Stimulated activated CD8-positive, alpha-beta memory T cell treated with anti-CD3 and anti-CD28 coated beads, Interleukin-7, amount 100 ng/mL, for 1 hour (primary cell): ENCODE measurements at places on chromosomes 4 and X.

DNA sequence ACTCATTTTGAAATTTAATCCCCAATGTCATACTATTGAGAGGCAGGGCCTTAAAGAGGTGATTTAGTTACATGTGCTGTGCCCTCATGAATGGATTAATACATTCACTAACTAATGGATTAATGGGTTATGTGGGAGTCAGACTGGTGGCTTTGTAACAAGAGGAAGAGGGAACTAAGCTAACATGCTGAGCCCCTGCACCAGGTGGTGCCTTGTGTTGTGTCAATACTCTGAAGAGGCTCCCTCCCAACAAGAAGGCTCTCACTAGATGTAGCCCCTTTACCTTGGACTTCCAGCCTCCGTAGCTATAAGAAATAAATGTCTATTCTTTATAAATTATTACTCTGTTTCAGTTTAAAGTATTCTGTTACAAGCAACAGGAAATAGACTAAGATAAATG, 411.9 kb upstream of the EMCN start:
- DNase-seq = no peak

DNA sequence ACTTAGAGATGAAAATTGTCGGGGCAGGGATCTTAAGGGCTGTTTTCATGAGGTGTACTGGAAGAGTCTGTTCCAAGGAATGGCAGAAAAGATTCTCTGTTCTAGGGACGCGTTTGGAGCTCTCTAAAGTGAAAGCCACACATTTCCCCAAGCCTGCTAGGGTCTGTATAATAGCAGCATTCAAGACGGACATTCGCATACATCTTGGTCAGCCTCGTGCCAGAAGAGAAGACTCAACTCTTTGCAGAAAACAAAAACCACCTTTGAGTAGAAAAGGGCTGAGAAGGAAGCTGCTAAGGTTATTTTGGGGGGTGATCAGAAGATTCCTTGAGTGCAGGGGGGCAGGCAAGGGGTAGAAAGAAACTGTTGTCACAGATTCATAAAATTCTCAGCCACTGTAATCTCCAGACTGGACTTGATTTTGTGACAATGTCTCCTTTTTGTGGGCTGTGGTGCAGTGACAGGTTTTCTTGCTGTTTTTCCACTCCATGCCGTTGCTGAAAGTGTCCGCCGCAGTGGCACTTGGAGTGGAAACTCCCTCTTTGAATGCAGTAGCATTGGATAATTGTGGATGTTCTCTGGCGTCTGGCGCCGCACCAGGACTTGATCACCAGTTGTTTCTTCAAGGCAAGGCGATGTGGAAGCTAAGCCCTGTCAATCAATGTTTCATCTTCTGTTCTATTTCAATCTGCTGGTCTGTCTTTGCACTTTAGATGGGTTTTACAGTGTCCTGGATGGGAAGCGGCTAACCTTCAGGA, 2.9 kb downstream of the GYG2 start:
- no peak for DNase-seq

GRCh38 chr4:114752391-114753165, 154.0 kb downstream of the UGT8 start:
- DNase-seq = no peak

GRCh38 chrX:29478336-29479069, 736.9 kb upstream of the MAGEB2 start:
- DNase-seq = no peak

DNA sequence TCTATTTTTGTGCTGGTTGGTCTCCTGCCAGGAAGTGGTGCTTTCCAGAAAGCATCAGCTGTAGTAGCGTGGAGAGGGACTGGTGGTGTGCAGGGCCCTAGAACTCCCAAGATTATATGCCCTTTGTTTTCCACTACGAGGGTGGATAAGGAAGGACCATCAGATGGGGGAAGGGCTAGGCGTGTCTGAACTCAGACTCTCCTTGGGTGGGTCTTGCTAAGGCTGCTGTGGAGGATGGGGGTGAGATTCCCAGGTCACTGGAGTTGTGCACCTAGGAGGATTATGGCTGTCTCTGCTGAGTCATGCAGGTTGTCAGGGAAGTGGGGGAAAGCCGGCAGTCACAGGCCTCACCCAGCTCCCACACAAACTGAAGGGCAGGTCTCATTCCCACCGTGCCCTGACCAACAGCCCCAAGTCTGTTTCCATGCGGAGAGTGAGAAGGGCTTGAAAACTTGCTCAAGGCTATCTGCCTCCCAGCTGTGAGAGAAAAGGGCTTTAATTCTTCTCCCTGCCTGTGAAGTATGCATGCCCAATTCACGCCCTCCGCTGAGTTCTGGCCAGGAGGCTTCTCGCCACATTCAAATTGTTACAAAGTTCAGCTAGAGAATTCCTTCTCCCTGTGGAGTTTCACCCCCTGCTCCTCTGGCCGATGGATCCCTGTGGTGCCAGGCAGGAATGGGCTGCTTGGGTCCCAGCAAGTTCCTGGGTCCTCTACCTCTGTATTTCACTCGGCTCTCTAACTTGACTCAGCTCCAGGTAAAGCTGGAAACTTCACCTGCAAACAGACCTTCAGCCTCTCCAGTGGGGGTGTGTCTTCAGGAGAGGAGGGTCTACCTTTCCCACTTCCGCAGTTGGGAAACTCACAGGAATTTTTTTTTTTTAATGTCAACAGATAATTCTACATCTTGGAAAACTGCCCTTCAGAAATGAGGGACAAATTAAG, 7.7 kb upstream of the CSTF2 start:
- no peak for DNase-seq

DNA sequence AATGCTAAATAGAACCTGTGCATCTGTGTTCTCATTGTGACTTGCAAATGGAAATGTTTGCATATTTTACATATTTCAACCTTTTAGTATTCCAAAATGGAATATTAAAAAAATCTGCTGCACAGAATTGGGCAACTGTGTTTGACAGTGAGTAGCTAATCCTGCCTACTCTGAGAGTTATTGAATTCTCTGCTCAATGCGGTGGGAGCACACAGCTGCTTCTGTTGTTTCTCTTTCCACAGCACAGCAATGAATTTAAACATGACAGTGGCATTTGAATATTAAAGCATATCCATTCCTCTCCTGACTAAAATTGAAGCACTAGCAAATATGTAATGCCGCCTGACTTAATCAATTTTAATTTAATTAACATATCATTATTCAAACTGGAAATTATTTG, 366.6 kb downstream of the GASK1B start:
- DNase-seq = no peak

GRCh38 chr4:112818594-112818965, 181.6 kb downstream of the LARP7 start:
- no peak for DNase-seq

GRCh38 chr4:128600410-128600809, 209.1 kb upstream of the JADE1 start:
- DNase-seq = no peak

DNA sequence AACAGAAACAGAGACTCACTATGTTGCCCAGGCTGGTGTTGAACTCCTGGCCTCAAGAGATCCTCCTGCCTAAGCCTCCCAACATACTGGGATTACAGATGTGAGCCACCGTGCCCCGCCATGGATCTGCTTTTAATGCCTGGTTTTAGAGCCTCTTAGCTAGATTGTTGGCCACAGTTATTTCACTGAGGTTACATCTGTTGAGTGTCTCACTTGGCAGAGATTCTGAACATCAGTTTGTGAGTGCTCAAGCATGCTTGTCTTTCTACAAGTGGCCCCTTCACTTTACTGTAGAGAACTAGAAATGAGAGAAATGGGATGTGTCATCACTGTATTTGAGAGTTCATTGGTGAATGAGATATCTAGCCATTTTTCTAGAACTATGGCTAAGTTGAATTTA, 218.5 kb downstream of the APBB2 start:
- no peak for DNase-seq

GRCh38 chr4:180852738-180853137, 1390.5 kb upstream of the TENM3 start:
- DNase-seq = no peak

GRCh38 chr4:88659890-88660208, 37.8 kb downstream of the NAP1L5 start:
- no peak for DNase-seq

DNA sequence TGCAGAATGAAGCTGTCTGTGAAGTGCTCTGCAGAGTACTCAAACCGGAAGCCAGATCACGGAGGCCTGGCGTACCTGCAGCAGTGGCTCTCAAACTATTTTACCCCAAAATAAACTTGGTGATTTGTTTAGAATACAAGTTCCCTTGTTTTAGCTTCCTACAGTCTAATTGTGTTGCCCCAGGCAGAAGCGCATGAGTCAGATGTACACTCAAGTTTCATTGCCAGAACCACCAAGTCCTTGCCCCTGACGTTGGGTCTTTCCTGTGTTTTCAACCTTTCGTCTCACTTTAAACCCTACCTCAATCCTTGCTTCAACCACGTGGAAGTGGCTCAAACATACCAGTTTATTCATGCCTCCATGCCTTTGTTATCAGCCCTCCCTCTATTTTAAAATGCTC, 66.2 kb upstream of the SLC7A11 start:
- DNase-seq = no peak

GRCh38 chr4:41819621-41820020, 71.1 kb upstream of the PHOX2B start:
- DNase-seq = no peak

- no peak for DNase-seq
Observed at GRCh38 chr4:23717528-23718248, 172.2 kb downstream of the PPARGC1A start.

- no peak for DNase-seq
Observed at GRCh38 chr4:184438375-184438774, 36.0 kb downstream of the IRF2 start.
